ENCODE measurements at places on chromosomes 5 and 9.

DNA sequence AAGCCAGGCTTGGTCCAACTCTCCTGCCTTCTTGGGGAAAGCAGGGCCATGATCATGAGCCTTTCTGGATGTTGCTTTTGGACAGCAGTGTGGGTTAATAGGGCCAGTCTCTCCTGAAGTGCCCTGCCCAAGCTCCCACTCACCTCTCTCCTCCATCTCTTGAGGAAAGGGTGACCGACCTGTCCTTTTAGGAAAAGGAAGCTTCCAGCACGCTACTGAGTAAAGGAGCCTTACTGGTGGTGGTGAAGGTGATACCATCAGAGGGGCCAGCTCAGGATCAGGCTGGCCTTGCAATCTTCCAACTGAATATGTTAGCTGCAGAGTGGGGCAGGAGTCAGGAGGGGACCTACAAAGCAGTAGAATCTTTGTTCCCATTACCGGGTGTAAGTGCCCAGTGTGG is 2.2 kb upstream of the RGS3 start:
- DNase-seq = no peak

DNA sequence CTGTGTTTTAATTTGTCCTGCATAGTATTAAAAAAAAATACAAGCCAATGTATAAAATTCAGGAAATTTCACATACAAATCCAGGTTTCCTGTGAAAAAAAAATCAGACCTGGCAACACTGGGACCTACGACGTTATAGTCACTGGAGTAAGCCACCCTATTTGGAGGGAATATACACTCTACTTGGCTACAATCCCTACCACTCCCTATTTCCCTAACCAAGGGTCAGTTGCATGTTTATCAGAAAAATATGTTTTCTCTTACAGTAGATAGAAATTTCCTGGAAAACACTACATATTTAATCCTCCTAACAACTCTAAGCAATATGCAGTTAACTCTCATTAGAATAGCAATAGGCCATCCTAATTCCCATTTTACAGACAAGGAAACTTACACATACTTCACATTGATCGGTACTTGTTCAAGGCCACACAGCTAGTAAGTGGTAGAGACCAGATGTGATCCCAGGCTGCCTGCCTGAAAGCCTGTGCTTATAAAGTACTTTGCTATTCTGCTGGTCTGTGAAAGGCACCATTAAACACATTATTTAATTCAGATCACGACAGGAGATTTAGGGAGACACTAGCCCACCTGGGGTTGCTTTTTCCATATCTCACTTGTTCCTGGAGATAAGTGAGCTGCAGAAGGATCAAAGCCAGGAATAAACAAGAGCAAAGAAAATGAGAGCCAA is 70.8 kb downstream of the MFAP3 start:
- no peak for DNase-seq

DNA sequence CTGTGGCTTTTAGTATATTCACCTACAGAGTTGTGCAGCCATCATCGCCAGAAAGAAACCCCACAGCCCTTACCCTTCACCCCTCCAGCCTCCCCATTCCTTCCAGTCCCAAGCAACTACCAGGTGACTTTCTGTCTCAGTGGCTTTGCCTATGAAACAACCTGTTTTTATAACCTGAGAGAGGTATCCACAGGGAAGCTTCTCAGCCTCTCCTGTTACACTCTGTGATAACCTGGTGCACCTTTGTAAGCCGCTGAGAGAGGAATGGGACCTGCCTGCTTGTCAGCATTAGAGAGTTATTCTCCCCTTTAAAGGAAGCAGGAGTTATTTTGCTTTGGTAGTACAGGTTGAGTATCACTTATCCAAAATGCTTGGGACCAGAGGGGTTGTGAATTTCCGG is 93.6 kb downstream of the TRIO start:
- no peak for DNase-seq

DNA sequence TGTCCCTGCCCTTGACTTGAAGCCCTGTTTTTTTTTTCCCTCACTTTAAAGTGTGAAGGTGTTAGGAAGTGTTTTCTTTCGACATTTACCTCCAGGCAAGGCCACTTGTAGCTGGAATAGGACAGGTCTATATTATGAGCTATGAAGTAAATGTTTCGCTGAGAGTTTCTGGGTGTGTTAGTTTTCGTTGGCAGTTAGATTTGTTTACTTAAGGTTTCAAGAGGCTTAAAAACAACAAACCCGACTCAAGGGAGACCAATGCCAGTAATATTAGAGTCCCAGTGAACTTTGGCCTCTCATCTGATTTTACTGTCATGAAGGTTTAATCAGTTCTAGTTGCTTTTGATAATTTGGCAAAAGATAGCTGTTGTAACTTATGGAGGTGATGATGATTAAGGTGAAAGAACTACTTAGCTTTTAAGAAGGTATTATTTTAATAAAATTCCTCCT is 25.2 kb downstream of the OCLN start:
- no peak for DNase-seq

- no peak for DNase-seq
Observed at GRCh38 chr9:87490225-87490624, 7.4 kb upstream of the DAPK1 start.

DNA sequence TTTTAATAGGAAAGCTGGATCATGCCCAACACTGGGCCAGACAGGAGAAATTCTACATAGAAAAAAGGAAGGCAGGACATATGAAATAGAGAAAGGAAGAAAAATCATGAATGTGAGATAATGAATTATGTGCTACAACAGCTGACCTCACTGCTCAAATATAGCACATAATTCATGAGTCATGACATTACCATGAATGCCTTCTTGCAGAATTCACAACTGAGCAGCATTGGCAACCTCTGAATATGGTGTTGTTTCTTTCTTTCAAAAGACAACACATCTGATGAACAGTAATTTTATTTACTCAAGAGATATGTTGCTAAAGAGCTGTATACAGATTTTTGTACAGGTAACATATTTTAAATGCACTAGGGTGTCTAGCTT is 34.4 kb downstream of the APBA1 start:
- no peak for DNase-seq

- no peak for DNase-seq
Observed at GRCh38 chr5:157379983-157380382, 80.0 kb upstream of the NIPAL4 start.

Measured in stimulated activated CD4-positive, alpha-beta T cell treated with anti-CD3 and anti-CD28 coated beads, Interleukin-15, amount 100 ng/mL, for 1 hour (primary cell).